Breast epithelium (tissue), 4 donors: ENCODE measurements at places on chromosomes 2 and 18. TPM values are rescaled to one million over a fixed set of nuclear protein-coding genes. Genes with fewer than 3 reads are reported as not detected.

Gene RAX
- total RNA-seq, result not detected

DNA sequence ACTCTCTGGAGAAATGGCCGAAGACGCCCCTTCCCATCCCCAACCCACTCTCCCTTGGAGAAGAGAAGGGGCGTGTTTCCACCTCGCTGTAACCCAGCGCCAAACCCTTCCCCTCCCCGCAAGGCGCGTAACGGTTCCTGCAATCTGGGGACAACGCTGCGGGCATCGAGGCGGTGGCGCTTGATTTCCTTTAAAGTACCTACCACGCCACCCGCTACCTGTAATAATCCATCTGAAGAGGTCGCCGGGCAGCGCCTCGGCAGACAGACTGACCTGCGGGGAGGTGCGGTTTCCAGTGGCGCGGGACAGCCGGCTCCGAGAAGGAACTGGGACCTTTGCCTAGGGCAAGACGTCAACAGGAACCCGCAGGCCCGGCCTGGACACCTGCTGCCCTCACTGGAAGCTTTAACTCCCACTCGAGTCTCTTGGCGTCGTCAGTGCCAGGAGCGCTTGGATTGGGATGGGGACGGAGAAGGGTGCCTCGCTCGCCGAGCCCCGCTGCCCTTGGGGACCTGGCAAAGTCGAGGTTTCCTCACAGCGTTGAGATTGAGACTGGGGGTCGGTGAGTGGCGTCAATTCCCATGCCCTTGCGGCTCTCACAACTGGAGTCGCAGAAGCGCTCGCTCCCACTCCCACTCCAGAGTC is at the start of gene CYP1B1:
Gene CYP1B1 (minus strand): TSS at position 645 of the 645 bp plus-strand sequence. CDS start 763 bp downstream, outside the sequence.
- no peaks in the 10 kb centered on the region for H3K36me3 ChIP-seq
- no peaks in the 10 kb centered on the region for H3K4me1 ChIP-seq
- no peaks in the 10 kb centered on the region for H3K27me3 ChIP-seq
- peak; percentile 52 for DNase-seq
- peak within 1 kb of the TSS; percentile 97 for H3K27ac ChIP-seq

Gene CTIF
- 32.6 TPM for total RNA-seq

- no peaks in the 10 kb centered on the region for H3K4me1 ChIP-seq
- H3K27ac ChIP-seq, result no peak overlapping the region
- no peaks in the 10 kb centered on the region for H3K36me3 ChIP-seq
- no peak overlapping the region for H3K4me3 ChIP-seq
These were observed 28.7 kb upstream of the LRRC30 start for GRCh38 chr18:7202169-7202568.

Gene KIF5C
- total RNA-seq, result 13.3 TPM

GRCh38 chr2:200340508-200341224 is 34.2 kb downstream of the SPATS2L start:
- H3K4me3 ChIP-seq, result no peak overlapping the region
- no peak overlapping the region for H3K27ac ChIP-seq
- peaks cover 7% of the 10 kb centered on the region for H3K4me1 ChIP-seq
- no peaks in the 10 kb centered on the region for H3K36me3 ChIP-seq
- DNase-seq, result no peak
- no peaks in the 10 kb centered on the region for H3K27me3 ChIP-seq

DNA sequence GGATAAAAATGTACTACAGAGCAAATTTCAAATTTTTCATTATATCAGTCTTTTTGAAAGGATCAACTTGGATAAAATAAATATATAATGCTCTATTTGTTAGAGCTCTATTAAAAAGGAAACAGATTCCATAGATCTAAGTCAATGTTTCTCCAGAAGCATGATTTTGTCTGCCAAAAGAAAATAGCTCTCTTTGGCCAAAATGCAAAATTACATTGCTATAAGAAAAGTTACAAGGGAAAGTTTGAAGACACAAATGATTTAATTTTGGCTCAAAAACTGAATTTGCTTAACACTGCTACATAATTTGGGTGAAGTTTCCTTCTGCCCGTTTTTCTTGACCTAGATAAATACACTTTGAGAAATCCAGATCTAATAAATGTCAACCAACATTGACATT is 15.7 kb downstream of the C2orf69 start:
- no peak overlapping the region for H3K27ac ChIP-seq
- no peaks in the 10 kb centered on the region for H3K27me3 ChIP-seq
- H3K4me1 ChIP-seq, result no peaks in the 10 kb centered on the region
- no peak for DNase-seq
- no peaks in the 10 kb centered on the region for H3K36me3 ChIP-seq
- no peak overlapping the region for H3K4me3 ChIP-seq

Gene TMEM17
- total RNA-seq, result 2.3 TPM

GRCh38 chr2:112010751-112011150 is 44.3 kb upstream of the TMEM87B start:
- H3K27ac ChIP-seq, result no peak overlapping the region
- H3K4me3 ChIP-seq, result no peak overlapping the region
- H3K27me3 ChIP-seq, result no peaks in the 10 kb centered on the region

Gene SLC19A3
- 46.9 TPM for total RNA-seq
